Stimulated activated CD4-positive, alpha-beta T cell treated with anti-CD3 and anti-CD28 coated beads, Interleukin-4, amount 100 ng/mL, for 1 hour (primary cell): ENCODE measurements at places on chromosomes 16 and 17.

- peak; percentile 13 for DNase-seq
Observed at GRCh38 chr17:36592316-36592715, 637 bp downstream of the DHRS11 start.

- DNase-seq, result peak; percentile 90
Observed at GRCh38 chr16:69339289-69340094, at the start of the genes COG8 and NIP7. TSS of gene COG8 (minus strand) at chr16:69339564. CDS start at chr16:69339552, 12 bp downstream. TSS of gene NIP7 (plus strand) at chr16:69339772. CDS start at chr16:69339830, 58 bp downstream.

- no peak for DNase-seq
Observed at GRCh38 chr16:26155221-26155620, 463.5 kb downstream of the HS3ST4 start.

DNA sequence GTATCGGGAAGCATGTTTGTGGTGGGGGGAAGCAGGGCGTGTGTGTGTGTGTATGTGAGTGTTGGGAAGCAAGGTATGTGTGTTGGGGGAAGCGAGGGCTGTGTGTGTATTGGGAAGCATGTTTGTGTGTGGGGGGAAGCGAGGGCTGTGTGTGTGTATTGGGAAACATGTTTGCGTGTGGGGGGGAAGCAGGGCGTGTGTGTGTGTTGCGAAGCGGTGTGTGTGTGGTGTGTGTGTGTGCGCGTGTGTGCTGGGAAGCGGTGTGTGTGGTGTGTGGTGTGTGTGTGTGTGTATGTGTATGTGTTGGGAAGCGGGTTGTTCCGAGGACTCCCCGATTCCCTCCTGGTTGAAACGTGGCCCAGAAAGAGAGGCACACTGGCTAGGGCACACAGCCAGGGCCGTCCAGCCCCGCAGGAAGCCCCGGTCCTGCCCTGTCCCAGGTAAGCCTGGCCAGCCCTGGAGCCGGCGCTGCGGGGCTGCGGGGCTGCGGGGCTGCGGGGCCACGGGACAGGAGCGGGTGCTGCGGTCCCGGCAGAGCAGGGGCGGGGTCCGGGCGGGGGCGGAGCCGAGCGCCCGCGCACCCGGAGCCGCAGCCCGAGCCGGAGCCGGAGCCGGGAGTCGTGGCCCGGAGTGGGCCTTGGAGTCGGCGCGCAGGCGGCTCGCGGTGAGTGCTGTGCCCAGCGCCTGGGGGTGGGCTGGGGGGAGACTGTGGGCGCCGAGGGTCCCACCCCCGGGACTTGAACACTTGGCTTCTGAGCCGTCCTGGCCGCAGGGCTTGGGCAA, at the start of gene NOD2:
Gene NOD2, plus strand, starts transcription at position 608 of the 783 bp plus-strand sequence. CDS start 5,890 bp downstream, outside the sequence.
- DNase-seq, result peak; percentile 44

- DNase-seq, result no peak
Observed at GRCh38 chr16:86549893-86550190, 5.2 kb downstream of the MTHFSD start.

GRCh38 chr16:76653390-76654026, 376.3 kb downstream of the CNTNAP4 start:
- DNase-seq, result no peak

DNA sequence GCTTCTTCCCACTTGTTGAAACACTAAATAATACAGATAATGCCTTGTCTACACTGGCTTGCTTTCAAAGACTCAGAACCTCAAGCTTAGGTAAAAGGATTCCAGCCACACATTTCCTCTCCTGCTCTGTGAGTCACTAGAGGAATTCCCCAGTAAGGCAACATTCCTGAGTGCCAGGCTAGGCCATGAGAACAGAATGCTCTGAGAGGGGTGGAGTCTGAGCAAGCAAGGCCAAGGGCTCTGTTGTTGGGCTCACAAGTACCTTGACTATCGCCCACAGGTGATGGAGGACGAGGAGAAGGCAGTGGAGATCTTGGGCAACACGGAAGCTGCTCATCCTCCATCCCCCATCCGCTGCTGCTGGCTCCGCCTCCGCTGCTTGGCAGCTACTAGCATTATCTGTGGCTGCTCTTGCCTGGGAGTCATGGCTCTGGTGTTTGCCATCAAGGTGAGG, 6.7 kb upstream of the PHKG2 start:
- no peak for DNase-seq

DNA sequence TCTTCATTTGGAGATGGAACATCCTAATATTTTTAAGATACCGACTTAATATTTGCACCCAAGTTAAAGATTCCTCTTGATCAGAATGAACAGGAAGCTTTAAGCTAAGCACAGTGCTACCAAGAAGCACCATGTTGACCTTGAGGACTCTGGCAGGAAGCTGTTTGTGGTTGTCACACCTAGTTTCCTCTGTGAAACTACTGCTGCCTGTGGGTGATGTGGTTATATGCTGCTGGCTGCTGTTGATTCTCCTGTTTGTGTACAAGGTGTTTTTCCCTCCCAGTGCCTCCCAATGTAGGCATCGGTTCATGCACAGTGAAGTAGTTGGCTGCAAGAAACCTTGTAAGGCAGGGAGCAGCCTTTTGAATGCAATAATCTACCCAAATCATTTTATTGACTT, 23.4 kb downstream of the RBL2 start:
- DNase-seq, result peak; percentile 32

DNA sequence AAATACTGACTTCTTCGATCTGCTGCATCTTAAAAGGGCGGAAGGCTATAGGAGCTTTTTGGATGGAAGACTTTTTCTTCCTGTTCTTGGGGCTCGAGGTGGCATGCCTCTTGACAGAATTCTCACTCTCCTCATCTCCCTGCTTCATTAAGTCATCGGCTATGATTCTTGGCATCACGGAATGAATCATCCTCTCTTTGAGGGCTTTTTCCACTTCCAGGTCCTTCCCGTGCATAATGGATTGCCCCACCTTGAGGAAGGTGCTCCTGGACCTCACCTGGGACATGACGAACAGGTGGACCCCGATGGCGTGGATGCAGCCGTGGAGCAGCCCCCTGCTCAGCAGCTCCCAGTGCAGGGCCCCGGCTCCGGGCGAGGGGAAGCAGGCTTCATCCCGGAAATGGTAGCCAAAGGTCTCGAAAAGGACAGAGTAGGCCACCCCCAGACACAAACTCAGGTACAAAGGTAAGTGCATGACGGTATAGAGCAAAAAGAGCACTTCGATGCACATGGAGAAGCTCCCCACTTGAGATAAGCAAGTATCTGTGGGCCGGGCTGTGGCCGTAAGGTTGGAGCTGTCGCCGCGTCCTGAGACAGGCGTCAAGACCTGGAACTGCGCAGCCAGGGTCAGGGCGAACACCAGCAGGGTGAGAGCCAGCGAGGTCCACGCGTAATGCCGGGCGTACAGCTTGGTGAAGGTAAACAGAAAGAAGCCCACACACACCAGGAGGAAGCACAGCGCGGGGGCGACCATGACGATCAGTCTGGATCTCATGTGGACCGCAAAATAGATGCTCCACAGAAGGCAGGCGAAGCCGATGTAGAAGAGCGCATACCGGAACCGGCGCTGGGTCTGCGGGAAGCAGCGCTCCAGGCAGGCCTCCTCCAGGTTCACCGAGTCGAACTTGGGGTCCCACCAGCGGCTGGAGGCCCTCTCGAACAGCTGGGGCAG, 1.7 kb downstream of the ADCY9 start:
- DNase-seq, result no peak

DNA sequence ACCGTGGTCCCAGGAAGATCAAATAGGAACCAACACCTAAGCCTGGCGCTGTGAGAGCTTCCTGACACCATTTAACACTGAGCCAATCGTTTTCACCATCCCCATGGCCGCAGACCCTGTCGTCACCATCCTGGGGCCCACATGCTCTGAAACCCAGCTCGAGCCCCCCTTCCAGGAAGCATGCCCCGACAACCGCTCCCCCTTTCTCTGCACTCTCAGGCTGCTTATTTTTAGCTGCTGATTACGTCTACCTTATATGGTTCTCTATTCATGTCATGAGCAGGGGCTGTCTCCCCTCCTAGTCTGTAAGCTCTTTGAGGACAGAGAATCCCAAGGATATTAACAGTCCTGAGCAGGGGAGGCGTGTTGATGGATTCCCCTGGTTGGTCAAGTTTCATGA, 10.5 kb downstream of the SRL start:
- DNase-seq, result no peak

DNA sequence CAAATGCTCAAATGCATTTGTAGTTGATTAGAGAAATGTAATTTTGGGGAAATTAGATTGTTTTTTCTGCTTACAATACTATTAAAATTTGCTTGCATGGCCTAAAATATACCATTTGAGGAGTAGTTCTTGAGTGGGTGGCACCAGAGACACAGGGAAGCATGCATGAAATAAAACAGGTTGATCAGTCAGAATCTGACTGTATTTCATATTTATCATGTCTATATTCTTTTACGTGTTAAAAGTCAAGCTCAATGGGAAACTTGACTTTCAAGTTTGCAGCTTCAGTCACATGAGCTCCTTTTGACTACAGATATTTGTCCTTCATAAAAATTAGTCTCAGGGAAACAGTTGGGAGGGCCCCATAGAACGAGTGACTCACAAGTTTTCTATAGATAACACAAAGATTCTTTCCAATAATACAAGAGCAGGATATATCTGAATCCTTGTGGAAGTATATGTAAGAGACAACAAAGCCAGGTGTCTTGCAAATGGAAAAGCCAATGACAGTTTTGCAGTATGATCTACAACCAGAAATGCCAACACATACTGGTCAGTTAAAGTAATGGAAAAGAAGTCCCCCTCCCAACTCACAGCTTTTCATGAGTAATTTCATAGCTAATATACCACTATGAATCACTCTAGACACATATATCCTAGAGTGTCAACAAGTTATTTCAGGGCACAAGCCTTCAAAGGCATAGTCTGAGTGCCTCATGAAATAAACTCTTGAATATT, 42.2 kb upstream of the CORO6 start:
- DNase-seq, result no peak
